Vagina (tissue), 2 donors: ENCODE measurements at places on chromosomes 3 and 15.

DNA sequence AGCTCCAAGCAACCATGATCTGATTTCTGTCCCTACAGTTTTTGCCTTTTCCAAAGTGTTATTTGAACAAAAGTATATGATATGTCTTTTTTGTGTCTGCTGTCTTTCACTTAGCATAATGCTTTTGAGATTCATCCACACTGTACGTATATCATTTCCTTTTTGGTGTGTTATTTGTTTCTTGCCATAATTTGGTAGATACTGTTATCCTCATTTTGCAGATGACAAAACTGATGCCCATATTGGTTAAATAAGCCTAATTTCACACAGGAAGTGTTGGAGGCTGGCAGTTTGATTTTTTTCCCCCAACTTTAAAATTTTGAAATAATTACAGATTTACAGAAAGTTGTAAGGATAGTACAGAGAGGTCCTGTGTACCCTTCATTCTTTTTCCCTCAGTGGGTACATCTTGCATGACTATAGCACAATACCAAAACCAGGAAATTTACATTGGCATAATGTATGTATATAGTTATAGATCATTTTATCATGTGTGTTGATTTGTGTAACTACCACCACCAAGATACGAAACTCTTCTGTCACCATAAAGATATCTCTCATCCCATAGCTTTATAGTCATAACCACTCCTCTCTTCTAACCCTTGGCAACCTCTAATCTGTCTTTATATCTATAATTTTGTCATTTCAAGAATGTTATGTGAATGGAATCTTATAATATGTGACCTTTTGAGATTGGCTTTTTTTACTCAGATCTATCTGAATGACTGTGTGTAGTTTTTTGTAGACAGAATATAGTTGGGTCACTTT is 55.6 kb downstream of the RASA2 start:
- DNase-seq = no peak

- DNase-seq = no peak
Measured at GRCh38 chr15:96362011-96362754, 31.7 kb downstream of the NR2F2 start.

GRCh38 chr3:119559441-119559963 is at the start of gene CD80:
CD80 (minus strand) TSS chr3:119559614; CDS start chr3:119557728, 1,886 bp downstream.
- DNase-seq = no peak

- no peak for DNase-seq
Measured at GRCh38 chr3:124950026-124950425, 15.5 kb upstream of the MUC13 start.

GRCh38 chr3:32616267-32616962 is 45.8 kb upstream of the DYNC1LI1 start:
- DNase-seq = no peak

GRCh38 chr3:161893972-161894371 is 397.4 kb downstream of the OTOL1 start:
- DNase-seq = no peak

- DNase-seq = no peak
Measured at GRCh38 chr3:155555479-155556060, 189.3 kb downstream of the PLCH1 start.

- no peak for DNase-seq
Measured at GRCh38 chr3:120649830-120650233, 32.2 kb downstream of the HGD start.

- no peak for DNase-seq
Measured at GRCh38 chr3:65761446-65762234, 277.1 kb downstream of the MAGI1 start.

GRCh38 chr3:155449613-155450267 is 156.3 kb upstream of the STRIT1 start:
- no peak for DNase-seq

DNA sequence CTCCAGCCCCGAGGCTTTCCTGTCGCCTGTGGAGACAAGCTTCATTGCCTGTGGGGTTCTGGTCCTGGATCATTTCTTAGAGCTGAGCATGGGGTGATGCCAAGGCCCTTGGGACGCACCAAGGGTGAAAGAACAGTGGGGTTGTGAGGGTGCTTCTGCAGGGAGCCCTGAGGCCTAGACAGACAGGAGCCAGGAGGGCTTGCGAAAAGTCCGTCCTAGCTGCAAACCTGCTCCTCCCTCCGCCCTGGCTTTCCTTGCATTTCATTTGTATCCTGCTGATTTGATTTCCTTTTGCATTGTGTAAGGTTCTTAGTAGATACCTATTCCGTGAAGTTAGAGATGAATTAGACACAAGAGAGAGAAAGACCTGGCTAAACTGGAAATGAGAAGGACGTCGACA is 286.9 kb upstream of the C2CD4B start:
- DNase-seq = no peak

GRCh38 chr3:178646186-178646862 is 110.1 kb downstream of the KCNMB2 start:
- DNase-seq = no peak

GRCh38 chr3:141561426-141562034 is 74.7 kb downstream of the RASA2 start:
- DNase-seq = no peak

GRCh38 chr3:176697284-176697889 is 499.9 kb downstream of the TBL1XR1 start:
- DNase-seq = no peak

DNA sequence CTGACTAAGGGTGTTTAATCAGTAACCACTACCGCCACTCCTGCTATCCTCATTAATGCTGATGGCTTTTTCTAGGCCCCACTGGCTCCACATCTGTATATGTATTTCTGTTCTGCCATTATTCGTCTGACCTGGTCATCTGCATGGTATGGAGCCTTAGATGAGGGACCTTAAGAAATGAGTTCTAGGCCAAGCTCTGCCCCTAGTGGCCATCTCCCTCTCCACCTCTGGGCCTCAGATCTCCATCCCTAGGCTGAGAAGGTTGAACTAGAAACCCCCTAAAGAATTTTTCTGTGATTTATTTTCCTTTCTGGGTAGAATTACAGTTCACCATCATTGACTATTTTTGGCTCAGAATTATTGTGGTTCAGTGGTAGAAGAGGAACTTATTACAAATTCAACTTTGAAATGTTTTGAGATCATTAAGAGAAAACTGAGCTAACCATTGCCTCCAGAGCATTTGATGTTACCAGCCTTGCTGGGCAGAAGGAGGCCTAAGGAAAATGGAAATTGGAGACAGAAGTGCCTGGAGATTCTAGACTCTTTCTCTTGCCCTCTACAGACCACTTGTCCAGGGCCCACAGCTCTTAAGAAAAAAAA is 325.2 kb upstream of the NR2E3 start:
- DNase-seq = no peak

GRCh38 chr15:81752974-81753373 is 292.8 kb downstream of the MEX3B start:
- no peak for DNase-seq

GRCh38 chr3:14336749-14337598 is 65.4 kb upstream of the SLC6A6 start:
- no peak for DNase-seq

DNA sequence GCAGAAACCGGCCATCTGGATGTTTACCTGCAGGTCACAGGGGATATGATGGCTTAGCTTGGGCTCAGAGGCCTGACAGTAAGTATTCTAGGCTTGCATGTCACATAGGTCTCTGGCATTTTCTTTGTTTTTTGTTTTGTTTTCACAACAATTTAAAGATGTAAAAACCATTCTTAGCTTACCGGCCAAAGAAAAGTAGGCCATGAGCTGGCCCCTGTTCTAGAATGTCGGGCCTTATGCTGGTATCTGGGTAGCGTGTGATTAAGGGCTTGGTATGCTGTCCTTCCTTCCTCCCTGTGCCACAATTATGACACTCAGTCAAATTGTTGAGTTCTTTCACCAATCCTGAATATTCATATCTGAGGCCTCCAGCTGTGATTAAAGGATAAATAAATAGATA is 40.2 kb downstream of the C3orf85 start:
- no peak for DNase-seq

DNA sequence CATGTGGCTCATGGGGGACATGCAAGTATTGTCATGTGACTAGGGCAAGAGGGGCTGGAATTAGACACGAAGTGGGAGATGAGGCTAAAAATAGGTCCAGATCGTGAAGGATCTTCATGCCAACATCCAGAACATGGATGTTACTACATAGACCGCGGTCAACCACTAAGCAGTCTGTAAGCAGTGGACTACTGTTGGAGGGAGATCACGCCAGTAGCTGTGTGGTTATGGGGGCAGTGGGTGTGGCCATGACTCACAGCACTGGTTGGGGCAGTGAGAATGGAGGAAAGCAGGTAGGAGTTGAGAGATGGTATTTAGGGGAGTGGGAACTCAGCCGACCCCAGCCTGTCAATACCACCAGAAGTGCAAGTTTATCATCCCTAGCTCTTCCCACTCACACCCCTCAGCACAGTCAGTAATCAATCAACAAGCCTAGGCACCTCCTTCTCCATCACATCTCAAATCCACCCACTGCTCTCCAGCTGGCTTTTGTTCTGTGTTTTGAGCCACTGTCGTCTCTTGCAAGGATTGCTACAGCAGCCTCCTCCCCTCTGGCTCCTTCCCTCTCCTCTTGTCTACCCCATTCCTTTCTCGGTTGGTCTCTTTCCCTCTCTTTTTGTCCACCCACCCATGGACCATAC is 107.2 kb upstream of the ABHD17C start:
- DNase-seq = no peak

- no peak for DNase-seq
Measured at GRCh38 chr3:195809796-195810454, 1.8 kb downstream of the MUC4 start.

GRCh38 chr3:129440618-129441190 is 680 bp downstream of the IFT122 start:
- no peak for DNase-seq

- no peak for DNase-seq
Measured at GRCh38 chr3:123385981-123386380, 62.9 kb downstream of the ADCY5 start.

DNA sequence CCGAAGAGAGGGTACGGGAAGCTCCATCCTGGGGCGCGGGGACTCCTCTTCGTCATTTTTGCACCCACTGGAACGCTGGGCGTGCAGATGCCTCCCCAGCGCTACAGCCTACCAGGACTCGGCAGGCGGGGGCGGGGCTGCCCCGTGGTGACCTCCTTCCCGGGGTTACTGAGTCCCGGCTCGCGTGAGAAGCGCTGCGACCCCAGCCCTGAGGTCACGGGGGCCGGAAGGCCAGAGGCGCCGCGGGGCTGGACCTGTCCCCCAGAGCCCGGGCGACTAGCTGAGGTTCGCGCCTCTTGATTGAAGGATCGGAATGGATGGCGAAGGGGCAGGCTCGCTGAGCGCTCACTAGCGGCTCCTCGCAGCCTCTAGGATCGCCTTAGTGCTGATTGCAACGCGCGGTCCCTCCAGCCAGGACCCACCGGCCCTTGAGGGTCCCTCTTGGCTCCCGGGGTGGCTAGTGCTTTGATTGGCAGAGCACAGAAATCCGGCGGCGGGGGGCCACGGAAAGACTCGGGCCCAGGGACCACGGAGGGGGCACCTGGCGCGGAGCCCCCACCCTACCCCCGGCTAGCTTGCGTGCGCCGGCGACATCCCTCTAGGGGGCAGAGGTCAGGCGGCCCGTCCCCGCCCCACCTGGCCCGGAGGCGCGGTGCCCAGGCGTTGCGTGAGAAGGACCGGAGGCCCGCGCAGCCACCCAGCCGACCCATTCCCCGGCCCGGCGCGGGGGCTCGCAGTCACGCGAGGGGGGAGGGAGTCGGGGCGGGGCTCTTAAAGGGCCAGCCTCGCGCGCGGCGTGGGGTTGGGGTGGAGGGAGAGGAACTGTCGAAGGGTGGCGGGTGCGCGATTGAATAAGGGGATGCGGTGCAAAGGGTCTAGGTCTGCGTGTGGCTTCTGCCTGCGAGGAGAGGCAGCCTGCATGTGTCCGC is 781 bp upstream of the CYP1A1 start:
- no peak for DNase-seq

- DNase-seq = no peak
Measured at GRCh38 chr3:65094723-65095122, 406.9 kb upstream of the ADAMTS9 start.

DNA sequence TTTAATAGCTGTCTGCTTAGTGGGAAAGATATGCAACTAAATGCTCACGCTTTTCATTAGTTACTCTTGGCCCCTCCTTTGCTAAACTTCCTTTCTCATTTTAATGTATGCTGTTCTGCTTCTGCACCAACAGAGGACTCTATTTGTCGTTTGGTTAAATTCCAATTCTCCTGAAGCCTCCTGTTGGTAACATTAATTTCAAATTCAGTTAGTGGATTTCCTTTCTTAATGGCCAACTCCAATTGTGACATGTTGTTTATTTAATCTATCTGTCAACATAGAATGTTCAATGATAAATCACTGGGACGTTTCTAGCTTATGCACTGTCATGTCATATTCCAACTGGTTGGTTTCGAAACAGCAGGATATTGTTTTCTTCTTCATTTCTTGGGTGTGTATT is 467.4 kb upstream of the BCHE start:
- DNase-seq = no peak

DNA sequence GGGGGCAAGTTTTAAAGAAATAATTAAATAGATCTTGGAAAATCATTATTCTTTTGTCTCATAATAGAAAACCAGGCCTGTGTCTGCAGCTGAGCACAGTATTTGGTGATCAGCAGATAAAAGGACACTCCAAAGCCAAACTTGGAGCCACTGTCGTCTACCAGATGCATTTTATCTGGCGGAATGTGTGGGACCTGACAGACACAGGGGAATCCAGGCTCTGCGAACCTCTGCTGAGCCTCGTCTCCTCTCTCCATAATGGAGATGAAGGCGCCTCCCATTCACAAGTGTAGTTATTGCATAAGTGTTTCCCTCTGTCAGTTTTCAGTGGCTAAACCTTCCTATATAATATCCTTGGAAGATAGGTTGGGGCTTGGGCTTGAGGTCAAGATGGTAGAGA is 42.1 kb downstream of the EEFSEC start:
- DNase-seq = no peak

DNA sequence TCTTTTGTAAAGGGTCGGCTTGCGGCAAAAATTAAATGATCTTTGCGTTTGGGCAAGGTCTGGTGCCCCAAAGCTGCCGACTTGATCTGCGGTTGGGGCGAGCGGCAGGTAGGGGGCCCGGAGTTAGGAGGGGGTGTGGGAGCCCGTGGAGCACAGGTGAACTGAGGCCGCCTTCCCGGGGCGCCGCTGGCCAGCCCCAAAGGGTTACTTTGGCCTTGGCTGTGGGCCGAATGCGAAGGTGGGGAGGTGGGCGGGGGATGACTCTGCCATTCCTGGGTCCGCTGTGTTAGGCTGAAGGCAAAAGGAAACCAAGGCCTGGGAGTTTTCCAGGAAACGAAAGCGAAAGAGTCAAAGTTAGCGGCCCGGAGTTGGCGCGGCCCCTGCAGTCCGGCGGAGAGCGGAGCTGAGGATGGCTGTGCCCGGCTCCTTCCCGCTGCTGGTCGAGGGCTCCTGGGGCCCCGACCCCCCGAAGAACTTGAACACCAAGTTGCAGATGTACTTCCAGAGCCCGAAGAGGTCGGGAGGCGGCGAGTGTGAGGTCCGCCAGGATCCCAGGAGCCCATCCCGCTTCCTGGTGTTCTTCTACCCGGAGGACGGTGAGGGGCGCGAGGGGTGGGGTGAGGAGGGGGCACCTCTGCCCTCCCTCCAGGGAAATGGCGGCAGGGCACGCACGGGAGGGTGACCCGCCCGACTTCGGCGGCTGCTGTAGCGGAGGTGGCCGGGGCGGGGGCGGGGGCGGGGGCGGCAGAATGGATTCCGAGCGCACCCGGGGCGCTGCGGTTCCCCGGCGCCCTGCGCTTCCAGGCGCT is at the start of gene PARP14:
Gene PARP14, plus strand, starts transcription at position 365 of the 809 bp plus-strand sequence. Its CDS starts 45 bp downstream, at position 410.
- no peak for DNase-seq

- DNase-seq = no peak
Measured at GRCh38 chr3:354432-354831, 157.9 kb downstream of the CHL1 start.

GRCh38 chr3:129182390-129183185 is 1.1 kb downstream of the CNBP start:
- no peak for DNase-seq

GRCh38 chr15:66964111-66964738 is 101.2 kb upstream of the SMAD3 start:
- DNase-seq = no peak
